HS-27A (cell line): ENCODE measurements at places on chromosomes 11 and 22.

- no peak for DNase-seq
Observed at GRCh38 chr11:79616392-79616851, 175.6 kb upstream of the TENM4 start.

- DNase-seq = no peak
Observed at GRCh38 chr11:486189-486588, 20.9 kb downstream of the RNH1 start.

GRCh38 chr11:120147094-120147949, 9.4 kb upstream of the TRIM29 start:
- DNase-seq = no peak

DNA sequence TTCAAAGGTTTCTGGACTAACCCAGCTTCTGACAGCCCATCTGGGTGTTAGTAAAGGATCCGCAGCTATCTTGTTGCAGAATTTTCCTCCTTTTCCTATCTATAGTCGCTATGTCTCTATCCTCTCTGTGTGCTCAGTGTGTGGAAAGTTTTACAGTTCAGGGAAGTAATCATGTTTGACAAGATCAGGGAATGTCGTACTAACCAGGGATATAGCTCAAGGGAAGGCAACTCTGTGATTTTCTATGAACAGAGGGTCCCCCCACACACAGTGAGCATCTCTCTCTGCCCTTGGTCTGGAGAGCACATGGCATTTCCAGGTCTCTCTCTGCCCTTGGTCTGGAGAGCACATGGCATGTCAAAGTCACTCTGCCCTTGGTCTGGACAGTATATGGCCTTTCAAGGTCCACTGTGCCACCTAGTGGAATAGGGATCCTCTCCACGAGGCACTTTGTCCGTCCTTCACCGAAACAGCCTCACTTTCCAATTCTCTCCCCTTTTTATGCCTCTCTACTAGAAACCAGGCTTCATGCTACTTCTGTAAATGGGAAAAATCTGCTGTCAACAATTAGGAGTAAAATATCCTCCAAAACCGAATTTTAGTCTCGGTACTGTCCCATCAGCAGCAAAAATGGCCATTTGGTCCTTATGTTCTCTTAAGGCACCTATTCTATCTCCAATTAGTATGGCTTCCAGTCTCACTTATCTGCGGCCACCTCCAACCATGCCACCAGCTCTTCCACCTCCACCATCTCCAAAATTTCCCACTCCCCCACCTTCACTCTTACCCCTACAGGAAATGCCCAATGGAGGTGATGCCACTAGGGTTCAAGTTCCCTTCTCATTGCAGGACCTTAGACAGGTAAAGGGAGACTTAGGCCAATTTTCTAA, 88.7 kb downstream of the IGLL5 start:
- no peak for DNase-seq

GRCh38 chr11:118064956-118065355, 11.9 kb upstream of the TMPRSS4 start:
- no peak for DNase-seq

DNA sequence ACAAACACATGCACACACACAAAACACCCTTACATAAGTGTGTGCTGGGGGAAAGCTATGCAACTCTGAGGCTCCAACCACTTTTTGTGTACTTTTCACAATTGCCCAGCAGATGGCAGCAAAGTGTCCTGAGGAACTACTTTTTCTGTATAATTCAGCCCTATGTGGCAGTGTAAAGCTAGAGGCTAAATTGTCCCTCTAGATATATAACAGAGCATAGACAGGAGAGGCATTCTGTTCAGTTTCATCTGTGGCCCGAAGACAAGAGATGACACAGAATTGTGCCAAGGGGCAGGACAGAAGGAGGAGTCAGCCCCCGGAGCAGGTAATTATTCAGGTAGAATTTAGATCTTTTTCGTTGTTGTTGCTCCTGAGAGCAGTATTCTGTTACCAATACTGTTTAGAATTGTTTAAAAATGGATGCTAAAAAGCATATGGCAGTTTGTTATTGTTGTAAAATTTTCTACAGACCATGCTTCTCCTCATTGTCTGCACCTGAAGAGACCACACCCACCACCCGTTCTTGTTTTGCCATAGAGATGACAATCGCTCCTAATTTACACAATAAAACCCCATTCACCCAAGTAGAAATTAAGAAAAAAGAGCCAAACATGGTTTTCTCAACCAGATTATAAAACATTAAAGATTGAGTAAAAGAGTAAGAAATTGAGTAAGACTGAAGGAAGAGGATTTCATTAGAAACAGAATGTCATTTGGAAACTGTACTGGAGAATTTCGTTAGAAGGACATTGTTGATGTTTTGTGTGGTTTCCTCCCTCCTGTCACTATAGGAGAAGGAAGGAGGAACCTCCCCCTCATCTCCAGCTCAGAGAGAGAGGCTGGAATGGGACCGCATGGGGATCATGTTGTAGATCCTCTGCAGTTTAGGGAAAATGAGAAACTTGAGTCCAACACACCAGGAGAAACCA, 14.5 kb upstream of the MS4A7 start:
- DNase-seq = no peak

DNA sequence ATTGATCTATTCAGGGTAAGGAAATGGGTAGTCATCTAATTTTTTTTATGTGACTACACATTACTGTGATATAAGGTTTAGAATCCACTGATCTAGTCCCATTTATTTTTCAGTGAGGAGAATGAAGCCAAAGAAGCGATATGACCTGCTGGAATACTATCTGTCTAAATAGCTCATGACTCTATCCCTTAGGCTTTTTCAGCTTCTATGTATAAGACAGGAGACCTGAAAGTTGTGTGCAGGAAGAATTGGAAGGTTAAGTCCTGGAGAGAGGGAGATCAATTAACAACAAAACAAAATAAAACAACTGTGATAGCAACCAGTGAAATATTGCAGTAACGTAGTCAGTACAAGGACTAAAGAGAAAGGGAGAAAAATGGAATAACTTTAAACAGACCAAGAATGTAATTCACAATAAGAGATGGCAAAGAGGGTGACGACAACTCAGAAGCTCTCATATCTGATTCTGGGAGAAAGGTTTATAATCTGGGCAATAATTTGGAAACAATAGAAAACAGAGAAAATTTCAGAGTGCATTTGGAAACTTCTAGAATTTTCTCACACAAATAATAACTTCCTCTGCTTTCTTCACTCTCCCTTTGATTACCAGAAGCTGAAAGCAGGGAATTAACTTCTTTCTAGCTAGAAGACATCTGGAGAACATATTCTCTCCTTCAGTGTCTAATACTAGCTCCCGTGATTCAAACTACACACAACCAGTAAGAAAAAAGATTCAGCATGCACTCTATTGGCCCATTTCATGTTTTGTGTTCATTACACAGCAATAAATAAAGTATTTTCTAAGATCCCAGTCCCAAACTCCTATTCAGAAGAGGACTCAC, 19.2 kb upstream of the CASP12 start:
- DNase-seq = no peak
